Glutamatergic neuron (in vitro differentiated cells): ENCODE measurements at places on chromosomes 7 and 10. TPM values are rescaled to one million over a fixed set of nuclear protein-coding genes. Genes with fewer than 3 reads are reported as not detected.

Gene NUTM2B
- 0.42 TPM for total RNA-seq

Gene STAG3
- total RNA-seq = 1.1 TPM

Gene TMEM176B
- 0.44 TPM for total RNA-seq

Gene COG5
- total RNA-seq = 29.5 TPM

Gene NUB1
- 41.6 TPM for total RNA-seq

Gene PDE6C
- total RNA-seq = not detected

Gene MYOF
- 0.42 TPM for total RNA-seq

Gene CC2D2B
- total RNA-seq = not detected

Gene SPDYE9
- total RNA-seq = 0.25 TPM

Gene ARL3
- total RNA-seq = 20.3 TPM

Gene CFAP69
- total RNA-seq = 0.71 TPM

Gene ZNF37A
- total RNA-seq = 21.1 TPM

Gene OR6B1
- not detected for total RNA-seq

Gene CCDC186
- total RNA-seq = 15.7 TPM

Gene PRPS1L1
- total RNA-seq = not detected

Gene TMEM270
- not detected for total RNA-seq

Gene PLA2G12B
- total RNA-seq = not detected

Gene HOXA7
- not detected for total RNA-seq

Gene LLCFC1
- total RNA-seq = not detected

Gene FAM180A
- total RNA-seq = not detected
